Mucosa of descending colon (tissue), 3 donors: ENCODE measurements at places on chromosomes 7 and 10.

GRCh38 chr7:138962561-138963270 is 18.5 kb downstream of the KIAA1549 start:
- no peak for DNase-seq

DNA sequence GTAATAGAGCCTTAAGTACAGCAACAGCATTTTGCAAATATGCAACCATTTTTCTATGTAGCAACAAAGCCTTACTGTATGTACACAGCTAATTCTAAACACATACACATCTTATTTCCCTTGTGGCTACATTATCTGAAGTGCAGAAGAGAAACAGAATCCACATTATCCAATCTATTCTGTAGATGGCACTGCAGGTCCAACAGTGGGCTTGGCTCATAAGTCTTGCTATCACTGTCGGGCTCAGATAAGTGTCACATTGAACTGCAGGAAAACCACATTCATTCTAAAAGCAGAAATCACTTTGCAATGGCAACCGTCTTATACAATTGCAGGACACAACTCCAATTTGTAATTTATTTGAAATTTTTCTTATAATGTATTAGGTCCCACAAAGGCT is 109.8 kb upstream of the NOBOX start:
- DNase-seq, result no peak

DNA sequence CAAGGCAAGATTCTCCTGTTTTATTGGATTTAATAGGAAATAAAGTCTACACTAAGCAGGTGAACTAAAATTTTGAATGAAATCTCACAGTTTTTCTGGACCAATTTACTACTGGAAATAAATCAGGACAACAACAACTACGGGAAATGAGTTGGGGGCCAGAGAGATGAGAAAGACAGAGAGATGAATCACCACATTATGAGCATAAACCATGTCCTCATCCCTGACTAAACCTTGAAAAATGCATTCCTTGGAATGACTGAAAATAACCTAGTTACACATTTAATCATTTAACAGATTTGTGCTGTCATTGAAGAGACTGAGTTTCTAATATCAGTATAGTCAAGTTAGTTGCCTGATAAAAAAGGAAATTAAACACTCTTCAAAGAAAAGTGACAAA is 608.4 kb upstream of the KCND2 start:
- DNase-seq, result no peak

DNA sequence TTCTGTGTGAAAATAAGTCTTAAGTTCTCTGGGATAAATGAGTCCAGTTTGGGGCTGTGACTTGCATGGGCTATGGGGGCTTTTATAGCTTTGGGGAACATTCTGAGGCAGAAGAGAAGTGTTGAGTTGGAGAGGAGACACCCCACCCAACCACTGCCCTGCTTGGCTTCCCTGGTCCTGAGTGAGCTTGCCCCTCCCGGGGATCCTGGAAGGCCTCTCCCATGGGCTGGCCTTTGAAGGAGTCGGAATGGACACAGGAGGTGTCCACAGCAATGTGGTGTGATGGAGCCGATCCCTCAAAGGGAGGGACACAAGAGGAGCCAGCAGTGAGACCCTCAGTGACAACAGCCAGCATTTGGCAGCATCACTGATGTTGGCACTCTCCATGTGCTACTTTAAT is 89.8 kb downstream of the GLRX3 start:
- DNase-seq, result no peak

- no peak for DNase-seq
These were observed 349.2 kb upstream of the PRKCQ start for GRCh38 chr10:6929148-6929830.
